ENCODE measurements at places on chromosomes 3 and 15.

DNA sequence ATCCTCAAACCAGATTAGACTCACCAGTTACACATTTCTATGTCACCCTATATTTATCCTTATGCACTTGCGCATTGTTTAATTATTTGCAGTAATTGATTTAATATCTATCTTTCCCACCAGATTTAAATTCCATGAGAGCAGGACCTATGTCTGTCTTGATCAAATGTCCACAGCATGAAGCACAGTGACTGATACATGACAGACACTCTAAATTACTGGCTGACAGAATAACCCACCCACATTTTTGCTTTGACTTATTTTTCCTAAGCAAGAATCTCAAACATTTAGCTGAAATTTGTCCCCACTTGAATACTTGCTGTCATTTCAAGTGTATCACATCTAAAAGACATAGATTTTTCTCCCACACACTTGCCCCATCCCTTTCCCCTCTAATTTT, 7.5 kb downstream of the CD200R1 start:
- no peak for DNase-seq

DNA sequence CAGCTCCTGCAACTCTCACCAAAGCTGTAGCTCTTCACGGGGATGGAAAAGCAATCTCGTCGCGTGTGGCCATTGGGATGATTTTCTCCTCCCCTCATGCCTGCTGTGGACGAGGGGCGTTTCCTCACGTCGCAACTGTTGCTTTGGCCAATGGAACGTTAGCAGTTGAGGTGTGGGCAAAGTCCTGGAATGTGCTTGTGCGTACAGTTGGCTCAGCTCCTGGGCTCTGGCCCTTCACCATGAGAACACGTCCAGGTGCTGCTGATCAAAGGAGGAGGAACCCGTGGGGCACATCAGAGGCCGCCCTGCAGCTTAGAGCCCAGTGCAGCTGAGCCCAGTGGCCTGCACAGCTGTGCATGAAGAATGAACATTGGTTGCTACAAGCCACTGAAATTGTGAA, 186.1 kb downstream of the TJP1 start:
- no peak for DNase-seq

DNA sequence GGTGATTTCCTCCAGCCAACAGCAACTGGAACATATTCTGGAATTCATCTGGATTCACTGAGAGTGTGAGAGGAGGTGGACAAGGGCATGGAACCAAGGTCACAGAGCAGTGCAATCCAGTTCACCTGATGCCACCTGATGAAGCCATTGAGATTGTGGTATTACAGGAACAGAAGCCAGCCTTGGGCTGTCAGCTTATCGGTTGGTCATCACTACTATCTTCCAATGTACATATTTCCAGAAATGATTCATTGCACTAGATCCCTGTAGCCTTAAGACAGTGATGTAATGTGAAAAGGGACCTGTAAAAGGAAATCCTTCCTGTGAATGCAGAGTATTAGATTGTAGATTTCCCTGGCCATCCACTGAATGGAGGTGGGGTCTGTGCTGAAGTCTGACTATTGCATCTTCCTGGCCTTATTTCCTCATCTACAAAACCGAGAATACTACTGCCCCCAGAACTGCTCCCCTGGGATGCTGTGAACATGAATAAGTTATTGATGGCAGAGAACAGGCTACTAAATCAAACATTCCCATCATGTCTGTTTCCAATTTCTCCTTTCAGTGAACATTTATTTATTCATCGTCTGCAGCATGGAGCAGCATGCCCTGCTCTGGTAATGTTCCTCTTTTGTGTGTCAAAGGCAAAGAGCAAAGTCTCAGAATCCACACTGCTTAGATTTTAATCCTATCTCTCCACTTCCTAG, 47.4 kb upstream of the TPM1 start:
- no peak for DNase-seq

DNA sequence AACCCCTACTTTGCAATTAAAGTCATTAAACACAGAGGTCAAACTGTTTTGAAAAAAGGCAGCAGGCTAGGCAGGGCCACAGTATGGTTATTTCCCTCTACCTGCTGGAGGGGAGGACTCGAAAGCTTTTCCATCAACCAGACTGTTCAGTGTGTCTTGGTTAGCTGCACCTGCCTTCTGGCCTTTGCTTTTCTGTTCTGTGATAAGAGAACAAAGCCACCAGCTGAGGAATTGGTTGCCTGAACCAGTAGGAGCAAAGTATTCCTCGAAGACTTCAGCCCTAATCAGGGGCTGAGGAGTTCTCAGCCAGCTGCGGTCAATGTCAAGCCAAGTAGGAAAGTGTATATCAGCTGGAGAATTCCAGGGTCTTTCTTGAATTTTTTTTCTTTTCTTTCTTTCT, 132.5 kb downstream of the SOX2 start:
- DNase-seq = no peak

- no peak for DNase-seq
Measured at GRCh38 chr15:60933900-60934885, 294.9 kb downstream of the RORA start.

DNA sequence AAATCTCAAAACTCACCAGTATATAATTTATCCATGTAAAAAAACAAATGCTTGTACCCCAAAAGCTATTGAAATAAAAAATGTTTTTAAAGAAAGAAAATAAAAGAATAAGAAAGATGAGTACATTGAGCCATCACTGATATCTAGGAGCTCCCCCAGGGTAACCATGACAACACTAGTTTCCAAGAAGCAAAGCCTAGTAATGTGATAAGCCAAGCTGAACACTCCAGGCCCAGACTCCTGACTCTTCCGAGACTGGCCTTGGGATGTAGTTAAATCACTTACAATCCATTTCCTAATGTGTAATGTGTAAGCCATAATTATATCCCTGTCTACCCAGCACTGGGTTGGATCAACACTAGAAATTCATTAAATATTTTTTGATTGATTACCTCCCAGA, 21.1 kb upstream of the ATP8B4 start:
- DNase-seq = no peak

DNA sequence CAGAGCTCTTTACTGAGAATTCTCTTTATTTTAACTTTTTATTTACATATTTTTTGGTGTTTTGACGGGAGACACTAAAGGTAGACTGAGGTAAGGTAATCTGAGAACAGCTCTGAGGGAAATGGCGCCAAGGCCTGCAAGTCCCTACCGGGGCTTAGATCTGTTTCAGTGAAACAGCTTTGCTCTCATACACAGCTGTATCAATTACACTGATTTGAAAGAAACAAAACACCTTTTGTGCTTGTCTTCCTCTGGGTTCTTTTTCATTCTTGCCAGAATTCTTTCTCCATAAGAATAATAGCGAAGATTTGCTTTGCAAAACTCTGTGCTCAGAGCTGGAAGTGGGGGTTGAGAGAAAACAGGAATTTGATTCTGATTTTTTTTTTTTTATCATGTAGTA, 79.5 kb upstream of the PEX5L start:
- DNase-seq = no peak

DNA sequence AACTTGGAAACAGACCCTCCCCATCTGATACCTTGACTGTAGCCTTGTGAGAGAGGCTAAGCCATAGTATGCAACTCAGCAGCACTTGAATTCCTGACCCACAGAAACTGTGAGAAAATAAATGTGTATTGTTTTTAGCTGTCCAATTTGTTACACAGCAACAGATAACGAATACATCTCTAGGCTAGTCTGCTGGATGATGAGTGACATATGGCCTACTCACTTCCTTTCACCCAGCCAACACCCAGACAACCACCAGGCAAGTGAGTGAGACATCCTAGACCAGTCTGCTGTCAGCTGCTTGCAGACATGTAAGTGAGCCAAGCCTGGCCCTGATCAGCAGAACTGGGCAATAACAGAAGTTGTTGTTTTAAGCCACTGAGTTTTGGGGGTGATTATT, 19.2 kb upstream of the SMAD6 start:
- DNase-seq = no peak

DNA sequence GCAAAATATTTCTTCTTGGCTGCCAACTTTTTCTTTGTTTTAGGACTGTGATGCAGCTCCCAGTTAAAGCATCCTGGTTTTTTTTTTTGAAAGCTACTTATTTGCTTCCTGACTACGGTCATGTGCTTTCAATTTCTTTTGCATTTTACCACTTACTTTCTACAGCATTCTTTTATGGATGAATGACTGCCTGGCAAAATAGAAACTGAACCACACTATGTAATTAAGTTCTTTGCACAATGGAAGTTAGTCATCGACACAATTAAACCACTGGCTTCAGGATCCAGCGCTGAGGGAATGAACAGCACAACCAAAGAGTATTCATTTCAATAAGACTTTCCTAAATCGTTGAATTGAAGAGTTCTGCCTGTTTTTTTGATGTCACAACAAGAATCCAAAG, 82.2 kb upstream of the EPHA3 start:
- no peak for DNase-seq

DNA sequence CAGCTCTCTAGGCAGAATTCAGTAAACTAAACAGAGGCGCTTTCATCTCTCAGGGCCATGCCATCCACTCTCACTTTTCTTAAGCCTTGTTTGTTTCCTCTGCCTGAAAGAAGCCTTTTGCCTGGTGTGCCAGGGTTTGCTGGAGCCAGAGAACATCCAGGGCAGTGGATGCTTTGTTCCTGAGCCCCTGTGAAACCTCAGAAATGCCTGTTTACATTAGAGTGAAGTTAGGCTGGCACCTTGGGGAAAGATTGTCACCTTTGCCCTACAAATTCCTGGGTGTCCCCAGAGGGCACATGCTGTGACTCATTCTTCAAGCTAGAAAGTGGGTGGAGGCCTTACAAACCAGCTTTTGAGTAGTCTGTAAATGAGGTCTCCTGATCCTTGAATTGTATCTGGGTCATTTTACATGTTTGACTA, 10.7 kb upstream of the TRAK1 start:
- no peak for DNase-seq

DNA sequence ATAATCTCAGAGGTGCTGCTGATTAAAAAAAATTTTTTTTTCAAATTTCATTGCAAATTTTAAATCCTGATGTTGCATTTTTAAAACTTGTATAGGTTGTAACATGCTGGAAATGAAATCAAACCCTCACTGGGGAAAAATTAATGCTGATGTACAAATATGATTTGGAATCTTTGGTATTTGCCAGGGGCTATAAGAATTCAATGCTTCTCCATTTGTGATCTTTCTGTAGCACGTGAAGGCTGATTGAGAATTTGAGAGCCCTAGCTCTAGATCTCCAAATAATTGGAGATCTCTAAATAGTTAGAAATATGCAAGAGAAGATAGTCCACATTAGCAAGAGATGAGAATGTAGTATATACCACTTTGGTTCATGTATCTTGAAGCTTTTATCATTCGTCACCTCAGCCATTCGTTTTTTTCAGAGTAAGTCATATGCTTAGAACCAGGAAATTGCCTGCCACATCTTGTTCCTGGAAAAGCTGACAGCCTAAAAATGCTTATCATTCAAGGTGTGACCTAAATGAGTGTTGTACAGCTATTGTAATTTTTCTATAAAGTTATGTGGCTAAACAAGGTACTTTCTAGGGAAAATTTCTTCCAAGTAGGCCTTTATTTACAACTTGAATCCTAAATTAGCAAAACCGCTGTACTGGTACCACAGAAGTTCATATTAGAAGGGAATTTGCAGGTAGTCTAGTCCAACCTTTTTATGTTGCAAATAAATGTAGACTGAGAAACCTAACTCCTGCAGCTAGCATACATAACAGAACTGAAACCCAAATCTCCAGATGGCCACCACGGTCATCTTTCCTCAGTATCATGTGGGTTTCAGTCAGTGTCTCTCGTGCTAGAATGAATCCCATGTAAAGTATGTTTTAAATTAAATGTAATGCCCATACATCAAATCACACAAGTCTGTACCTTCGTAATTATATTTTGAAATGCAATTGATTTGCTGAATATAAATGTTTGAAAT, 48.5 kb downstream of the FNDC3B start:
- DNase-seq = no peak

GRCh38 chr3:181847276-181847675, 135.6 kb downstream of the SOX2 start:
- DNase-seq = no peak

GRCh38 chr15:40584191-40584590, 9.9 kb upstream of the KNL1 start:
- DNase-seq = no peak

DNA sequence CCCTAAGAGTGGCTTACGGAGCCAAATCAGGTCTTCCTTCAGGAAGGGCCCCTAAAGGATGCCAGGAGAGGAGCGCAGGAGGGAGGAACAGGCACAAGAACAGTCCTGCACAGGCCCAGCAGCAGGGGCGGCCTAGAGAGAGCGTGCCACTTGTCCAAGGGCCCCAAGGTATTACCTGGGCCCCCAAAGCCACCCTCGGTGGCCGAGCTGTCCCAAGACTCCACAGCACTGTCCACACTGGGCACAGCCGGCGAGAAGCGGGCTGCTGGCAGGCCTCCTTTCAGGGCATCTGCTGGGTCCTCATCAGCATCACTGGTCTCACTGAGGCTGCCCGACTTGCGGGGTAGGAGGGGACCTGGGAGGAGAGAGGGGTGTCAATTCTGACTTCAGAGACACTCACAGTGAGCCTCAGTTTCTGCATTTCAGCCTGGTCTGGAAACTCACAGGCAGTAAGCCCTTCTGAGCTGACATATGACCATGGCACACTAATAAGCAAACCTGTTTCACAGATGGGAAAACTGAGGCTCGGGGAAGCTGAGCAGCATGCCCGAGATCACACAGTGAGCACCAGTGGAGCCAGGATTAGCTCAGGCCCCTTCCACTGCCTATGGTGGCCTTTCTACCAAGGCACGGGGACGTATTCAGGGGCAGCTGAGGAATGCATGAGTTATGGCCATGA, 33.4 kb downstream of the GRIP2 start:
- DNase-seq = no peak

GRCh38 chr3:74562558-74563269, 51.7 kb downstream of the CNTN3 start:
- no peak for DNase-seq

DNA sequence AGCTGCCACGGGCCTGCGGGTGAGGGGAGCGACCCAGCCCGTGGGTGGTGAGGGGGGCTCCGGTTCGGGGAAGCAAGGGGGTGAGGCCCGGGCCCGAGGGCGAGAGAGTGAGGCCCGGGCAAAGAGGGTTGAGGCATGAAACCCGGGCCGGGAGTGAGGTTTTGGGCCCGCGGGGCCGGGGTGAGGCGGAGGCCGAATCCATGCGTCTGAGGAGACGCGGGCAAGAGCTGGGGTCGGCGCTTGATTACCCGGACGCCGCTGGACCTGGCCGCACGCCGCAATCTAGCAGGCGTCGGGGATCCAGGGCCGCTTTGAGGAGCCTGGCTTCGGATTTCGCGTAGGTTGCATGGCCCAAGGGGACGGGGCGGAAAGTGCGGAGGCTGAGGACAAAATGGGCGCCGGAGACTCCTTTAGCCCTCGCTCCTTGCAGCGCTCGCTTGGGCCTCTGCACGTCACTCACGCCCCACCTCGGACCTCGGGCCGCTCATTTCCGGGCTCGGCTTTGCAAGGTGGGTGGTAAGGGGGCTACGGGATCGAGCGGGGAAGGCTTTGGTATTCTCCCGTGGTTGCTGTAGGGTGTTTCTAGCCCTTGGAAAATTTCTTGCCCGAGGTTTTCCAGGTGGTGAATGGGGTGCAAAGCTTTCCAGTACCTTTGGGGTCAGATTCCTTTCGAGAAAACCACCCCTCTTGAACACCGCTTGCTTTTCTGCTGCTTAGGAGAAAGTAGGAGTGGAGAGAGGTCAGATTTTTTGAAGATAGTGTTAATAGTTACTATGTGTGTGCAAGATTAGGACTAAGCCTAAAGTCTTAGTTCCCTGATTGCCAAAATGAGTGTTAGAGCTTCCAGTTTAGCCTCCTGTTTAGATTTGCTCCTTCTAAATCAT, 827 bp downstream of the SLC25A36 start:
- DNase-seq = peak; percentile 22

All from stimulated activated CD8-positive, alpha-beta memory T cell treated with anti-CD3 and anti-CD28 coated beads, Interleukin-7, amount 100 ng/mL, for 48 hours (primary cell).